CD4-positive, alpha-beta T cell (primary cell): ENCODE measurements at places on chromosomes 16 and 17.

DNA sequence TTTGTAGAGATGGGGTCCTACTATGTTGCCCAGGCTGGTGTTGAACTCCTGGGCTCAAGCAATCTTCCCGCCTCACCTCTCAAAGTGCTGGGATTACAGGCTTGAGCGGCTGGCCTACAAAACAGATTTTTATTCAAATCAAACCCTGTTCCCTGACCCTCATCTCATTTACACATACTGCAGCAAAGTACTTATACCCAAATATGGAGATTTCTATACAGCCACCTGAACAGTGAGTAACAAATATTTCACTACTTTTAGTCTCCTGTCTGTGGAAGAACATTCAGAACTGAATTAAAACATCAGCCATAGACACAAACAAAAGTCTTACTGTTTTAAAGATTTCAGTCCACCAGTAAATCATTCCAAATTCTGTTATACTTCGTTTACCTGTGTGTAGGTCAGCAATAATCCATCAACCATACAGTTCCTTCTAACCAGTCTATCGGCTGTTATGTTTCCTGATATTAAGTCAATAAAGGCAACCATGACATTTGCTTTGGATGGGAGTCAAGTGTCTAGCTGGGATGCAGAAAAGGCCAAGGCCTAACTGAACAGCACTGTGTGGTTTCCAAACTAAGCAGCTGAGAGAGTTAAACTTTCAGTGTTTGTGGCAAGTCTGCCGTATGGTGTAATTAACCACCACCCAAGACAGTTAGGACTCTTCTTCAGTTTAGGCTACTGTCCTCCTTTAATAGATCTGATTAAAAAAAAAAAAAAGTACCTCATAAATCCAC, 22.3 kb downstream of the ERN1 start:
- no peak for DNase-seq

DNA sequence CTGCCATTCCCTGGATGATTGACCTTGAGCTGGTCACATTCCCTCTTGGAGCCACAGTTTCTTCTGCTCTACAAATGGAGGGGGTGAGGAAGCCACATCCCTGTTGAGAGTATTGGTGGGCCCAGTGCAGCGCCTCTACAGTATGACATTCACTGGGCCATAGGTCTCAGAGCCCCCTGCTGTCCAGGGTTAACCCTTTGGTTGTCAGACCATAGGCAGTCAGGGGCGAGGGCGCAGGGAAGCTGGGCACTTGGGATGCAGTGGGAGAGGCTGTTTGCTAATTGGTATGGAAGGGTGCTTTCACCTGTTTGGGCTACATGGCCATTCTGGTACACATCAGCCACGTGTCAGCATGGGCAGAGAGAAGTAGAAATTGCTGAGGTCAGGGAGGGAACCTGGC, 27.3 kb upstream of the WFDC1 start:
- DNase-seq, result no peak

DNA sequence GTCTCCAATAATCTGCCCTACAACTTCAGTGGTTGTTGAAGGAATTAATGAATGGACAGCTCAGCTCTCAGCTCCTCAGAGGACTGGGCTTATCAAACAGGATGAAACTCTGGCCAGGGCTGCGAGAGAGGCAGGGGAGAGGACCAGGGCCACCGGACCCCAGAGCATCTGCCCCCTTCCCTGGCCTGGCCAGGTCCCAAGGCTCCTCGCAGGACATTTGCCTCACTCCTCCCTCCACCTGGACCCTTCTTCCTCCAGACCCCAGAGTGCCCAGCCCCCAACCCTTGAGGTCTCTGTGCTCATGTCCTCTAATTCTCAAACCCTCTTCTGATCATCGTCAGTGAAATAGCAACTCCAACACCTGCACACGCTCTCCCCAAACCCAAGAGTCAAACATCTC, 3.7 kb downstream of the CD300C start:
- no peak for DNase-seq

GRCh38 chr16:85892760-85893159, 6.2 kb upstream of the IRF8 start:
- DNase-seq, result no peak

DNA sequence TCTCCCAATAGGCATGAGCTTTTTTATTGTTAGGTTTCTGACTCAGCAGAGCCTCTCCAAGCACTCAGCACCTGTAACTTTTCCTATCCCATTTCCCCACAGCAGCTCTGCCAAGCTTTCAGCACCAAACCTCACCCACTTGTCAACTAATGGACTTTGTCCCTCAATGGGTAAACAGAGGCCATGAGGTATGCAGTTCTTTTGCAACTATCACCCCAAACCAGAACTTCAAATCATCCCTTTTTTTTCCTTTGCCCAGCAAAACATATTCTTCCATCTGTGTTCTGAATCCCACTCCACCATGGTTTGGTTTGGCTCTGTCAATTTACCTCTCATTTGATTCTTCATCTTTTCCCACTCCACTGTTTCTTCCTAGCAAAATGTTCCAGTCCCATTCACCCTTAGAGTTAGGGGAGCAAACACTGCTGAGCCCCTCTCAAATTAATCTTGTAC, 58.1 kb downstream of the TOX3 start:
- no peak for DNase-seq

DNA sequence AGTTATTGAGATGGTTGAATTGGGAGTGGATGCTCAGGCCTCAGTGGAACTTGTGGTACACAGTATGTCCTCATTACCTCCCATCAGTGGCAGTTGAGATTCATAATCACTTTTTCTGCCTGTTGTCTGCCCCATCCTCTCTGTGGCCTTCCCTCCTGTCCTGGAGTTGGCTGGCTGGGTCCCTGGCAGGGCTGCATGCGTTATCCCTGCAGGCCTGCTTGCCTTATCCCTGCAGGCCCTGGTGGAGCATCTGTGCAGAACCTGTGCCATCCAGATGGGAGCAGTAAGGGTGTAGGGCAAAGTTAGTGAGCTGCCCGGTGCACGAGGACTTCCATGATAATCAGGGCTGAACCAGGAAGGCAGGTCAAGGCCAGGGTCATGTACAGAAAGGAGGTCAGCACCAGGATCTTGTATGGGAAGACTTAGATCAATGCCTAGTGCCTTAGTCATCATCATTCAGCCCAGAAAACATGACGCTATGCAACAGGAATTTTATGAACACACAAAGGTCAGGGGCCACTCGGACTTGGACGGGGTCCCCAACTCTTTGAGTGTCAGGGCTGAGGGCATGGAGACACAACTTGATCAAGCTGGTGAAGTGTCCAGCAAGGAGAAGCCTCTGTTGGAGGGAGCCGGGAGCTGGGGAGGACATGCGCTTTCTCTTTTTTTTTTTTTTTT, 47.2 kb downstream of the ABCC1 start:
- DNase-seq, result no peak

DNA sequence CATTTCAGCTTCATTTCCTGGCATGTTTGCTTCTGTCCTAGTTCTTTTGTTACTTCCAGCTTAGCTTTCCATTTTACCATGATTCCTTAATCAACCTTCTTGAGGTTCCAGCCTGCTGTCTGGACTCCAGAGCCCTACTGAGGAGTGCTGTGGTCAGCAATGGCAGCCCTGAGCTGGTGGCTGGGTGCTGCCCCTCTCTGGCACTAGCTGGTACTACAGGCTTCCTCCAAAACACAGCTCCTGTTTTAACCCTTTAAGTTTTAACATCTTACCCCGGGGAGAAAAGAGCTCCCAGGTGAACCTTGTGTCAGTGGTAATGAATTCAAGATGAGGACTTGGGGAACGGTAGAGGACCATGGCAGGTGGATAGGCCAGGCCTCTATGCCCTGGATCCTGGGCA, 395.5 kb downstream of the TMEM114 start:
- DNase-seq, result no peak

DNA sequence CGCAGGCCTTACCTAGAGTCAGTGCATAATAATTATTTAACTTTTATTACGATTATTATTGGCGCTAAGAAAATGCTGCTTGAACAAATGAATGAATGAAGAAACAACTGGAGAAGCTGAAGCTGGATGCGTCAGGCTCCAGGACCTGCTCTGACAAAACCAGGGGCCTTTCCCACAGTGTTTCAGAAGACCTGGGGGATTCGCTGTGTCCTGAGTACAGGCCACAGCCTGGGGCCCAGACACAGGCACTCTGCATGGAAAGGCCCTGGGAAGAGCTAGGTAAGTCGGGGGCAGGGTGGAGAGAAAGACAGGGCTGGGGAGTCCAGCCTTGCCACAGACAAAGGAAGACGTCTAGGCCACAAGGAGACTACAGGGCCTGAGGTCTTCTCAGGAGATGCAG, 226.1 kb downstream of the ZNF423 start:
- DNase-seq, result no peak

DNA sequence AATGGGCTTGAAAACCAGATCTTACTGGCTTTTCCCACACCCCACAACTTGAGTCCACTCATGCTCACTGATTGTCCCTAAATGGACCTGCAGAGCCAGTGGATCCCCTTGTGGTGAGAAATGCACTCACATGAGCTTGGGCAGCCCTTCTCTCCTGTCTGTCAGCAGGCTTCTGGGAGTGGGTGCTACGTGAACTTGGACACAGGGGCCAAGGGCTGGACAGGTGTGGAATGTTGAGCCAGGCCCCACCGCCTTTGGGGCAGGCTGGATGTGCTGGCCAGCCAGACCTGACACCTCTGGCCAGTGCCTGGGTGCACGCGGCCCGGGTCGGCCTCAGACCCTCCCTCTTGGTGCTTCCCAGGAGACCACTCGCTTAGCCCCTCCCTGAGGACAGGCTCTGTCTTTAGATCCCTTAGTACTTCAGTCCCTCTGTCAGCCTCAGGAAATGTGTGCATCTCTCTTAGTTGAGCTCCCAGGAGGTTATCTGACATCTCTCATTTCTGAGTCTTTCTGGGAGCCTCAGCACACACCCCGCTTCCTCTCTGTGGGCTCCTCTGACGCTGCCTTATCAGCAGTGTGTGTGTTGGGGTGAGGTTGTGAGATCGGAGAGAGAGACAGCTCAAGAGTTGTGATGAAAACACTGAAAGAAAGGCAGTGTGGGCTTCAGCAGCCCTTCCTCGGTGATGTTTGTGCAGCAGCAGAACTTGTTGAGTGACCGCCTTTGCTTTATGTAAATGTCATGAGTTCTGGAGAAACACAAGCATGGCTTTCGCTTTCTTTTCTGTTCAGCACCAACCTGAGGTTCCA, 117.0 kb downstream of the RAB11FIP4 start:
- peak; percentile 89 for DNase-seq

DNA sequence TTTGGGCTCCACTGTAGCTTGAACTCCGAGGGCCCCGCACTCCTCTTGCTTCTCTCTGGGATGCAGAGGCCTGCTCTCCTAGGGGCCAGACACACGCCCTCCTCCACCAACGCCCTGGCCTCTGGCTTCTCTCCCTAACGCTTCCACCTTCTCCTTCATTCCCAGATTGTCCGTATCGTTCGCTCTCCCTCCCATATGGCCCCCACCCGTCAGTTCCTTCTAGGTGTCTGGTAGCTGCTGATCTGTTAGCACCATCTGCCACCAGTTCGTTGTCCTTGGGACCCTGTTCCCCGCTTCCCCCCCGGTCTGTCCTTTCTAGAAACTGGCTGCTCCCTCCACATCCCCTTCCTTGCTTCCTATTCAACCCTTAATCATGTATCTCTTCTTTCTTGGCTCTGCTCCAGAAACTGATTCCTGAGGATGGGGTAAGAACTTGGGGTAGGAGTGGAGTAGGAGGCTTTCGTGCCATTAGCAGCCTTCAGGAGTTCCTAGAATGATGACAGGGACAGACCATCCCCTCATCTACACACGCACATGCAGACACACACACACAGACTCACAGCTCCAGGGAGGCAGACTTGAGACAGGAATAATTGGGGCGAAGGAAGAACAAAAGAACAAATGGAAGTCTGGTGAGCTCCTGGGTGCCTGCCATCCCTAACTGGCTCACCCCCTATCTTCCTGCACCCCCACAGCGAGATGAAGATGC, 4.3 kb downstream of the ATP1B2 start:
- DNase-seq, result no peak

- DNase-seq, result peak; percentile 83
These were observed at the start of gene LAT for GRCh38 chr16:28984619-28985135. LAT (plus strand) TSS chr16:28985052; CDS start chr16:28985418, 366 bp downstream.

GRCh38 chr17:72090108-72090507, 30.7 kb upstream of the SOX9 start:
- no peak for DNase-seq

GRCh38 chr17:78822552-78822951, 18.1 kb downstream of the USP36 start:
- no peak for DNase-seq

- DNase-seq, result peak; percentile 97
These were observed at the start of gene SLC25A39 for GRCh38 chr17:44324571-44325275. SLC25A39 (minus strand) TSS chr17:44324823; CDS start chr17:44323562, 1,261 bp downstream.

GRCh38 chr17:57481910-57482391, 225.6 kb downstream of the MSI2 start:
- DNase-seq, result no peak

GRCh38 chr16:88084881-88085280, 133.6 kb downstream of the BANP start:
- no peak for DNase-seq

GRCh38 chr16:81713796-81714195, 65.3 kb upstream of the PLCG2 start:
- no peak for DNase-seq

DNA sequence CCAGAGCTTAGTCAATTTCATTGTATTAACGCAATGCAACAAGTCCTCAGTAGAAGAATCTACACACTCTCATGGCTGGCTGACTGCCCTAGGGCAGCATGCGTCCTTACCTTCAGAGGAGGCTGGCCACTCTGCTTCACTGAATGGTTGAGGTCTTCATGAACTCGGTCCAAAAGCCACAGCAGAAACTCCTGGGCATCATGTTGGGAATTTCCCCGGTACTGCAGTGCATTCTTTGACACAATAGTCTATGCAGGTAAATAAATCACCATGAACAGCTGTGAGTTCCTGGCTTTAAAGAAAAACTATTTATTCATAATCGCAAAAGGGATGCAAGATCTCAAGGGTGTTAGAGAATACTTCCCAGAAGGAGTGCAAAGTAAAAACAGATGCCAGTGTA, 41.3 kb downstream of the USP31 start:
- no peak for DNase-seq

- DNase-seq, result no peak
These were observed 34.1 kb downstream of the NME2 start for GRCh38 chr17:51200295-51200694.

GRCh38 chr16:4511441-4512082, 27.0 kb downstream of the CDIP1 start:
- DNase-seq, result peak; percentile 48

GRCh38 chr16:54067322-54068065, 219.1 kb downstream of the IRX3 start:
- DNase-seq, result no peak

DNA sequence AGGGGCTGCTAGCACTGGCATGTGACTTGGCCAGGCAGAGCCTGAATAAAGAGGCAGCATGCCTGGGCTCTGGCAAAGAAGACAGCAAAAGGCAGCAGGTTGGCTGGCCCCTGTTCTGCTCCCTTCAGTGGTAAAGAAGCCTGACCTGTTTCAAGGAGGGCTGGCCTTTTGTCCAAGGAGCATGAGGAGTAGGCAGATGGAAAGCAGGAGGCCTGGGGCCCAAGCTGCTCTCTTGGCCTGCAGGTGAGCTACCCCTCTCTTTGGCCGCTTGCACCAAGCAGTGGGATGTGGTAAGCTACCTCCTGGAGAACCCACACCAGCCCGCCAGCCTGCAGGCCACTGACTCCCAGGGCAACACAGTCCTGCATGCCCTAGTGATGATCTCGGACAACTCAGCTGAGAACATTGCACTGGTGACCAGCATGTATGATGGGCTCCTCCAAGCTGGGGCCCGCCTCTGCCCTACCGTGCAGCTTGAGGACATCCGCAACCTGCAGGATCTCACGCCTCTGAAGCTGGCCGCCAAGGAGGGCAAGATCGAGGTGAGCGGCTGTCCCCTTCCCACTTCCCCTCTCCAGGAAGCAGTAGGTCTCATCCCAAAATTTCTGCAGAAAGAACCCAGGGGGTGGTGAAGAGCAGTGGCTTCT, 8.0 kb downstream of the TRPV2 start:
- DNase-seq, result no peak
